Stomach (tissue), 19 donors: ENCODE measurements at places on chromosomes 11 and 22. TPM values are rescaled to one million over a fixed set of nuclear protein-coding genes. Genes with fewer than 3 reads are reported as not detected.

Gene GAL3ST3
- polyA plus RNA-seq = not detected

Gene PAMR1
- polyA plus RNA-seq = 0.40 TPM

Gene OTOG
- polyA plus RNA-seq = not detected

Gene BTG4
- polyA plus RNA-seq = not detected

Gene ISX
- not detected for polyA plus RNA-seq

Gene C11orf42
- polyA plus RNA-seq = not detected

Gene YPEL1
- 2.5 TPM for polyA plus RNA-seq

Gene GVQW3
- polyA plus RNA-seq = 0.15 TPM

Gene NTM
- polyA plus RNA-seq = 0.70 TPM
